ENCODE measurements at places on chromosomes 5 and 9. TPM values are rescaled to one million over a fixed set of nuclear protein-coding genes. Genes with fewer than 3 reads are reported as not detected.

The GABRA1 gene
- polyA plus RNA-seq = not detected

The TNFSF15 gene
- polyA plus RNA-seq = 8.1 TPM

The PRDM12 gene
- polyA plus RNA-seq = not detected

The CTXN3 gene
- polyA plus RNA-seq = not detected

The SLC6A19 gene
- 83.3 TPM for polyA plus RNA-seq

The SLC36A3 gene
- polyA plus RNA-seq = not detected

The GPR151 gene
- not detected for polyA plus RNA-seq

The COMMD10 gene
- 65.6 TPM for polyA plus RNA-seq

The S1PR3 gene
- 59.5 TPM for polyA plus RNA-seq

The OR1Q1 gene
- not detected for polyA plus RNA-seq

The CDKN2B-AS1 gene
- polyA plus RNA-seq = not detected

The TCF7 gene
- 11.5 TPM for polyA plus RNA-seq

The CYSRT1 gene
- 12.8 TPM for polyA plus RNA-seq

DNA sequence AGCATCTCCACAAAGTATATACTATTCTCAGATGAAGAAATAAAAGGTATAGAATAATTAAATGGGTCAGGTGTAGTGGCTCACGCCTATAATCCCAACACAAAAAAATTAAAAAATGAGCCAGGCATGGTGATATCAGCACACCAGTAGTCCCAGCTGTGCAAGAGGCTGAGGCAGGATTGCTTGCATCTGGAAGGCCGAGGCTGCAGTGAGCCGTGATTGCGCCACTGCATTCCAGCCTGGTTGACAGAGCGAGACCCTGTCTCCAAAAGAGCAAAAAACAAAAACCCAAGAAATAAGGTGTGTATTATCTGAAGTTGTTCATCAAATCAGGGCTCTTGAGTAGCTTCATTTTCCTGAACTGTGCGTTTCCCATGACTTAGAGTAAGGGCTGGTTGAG, 83.2 kb upstream of the MYO10 start:
- no peak for DNase-seq

- no peak for DNase-seq
These were observed 146.5 kb downstream of the MEF2C start for GRCh38 chr5:88736494-88736893.

DNA sequence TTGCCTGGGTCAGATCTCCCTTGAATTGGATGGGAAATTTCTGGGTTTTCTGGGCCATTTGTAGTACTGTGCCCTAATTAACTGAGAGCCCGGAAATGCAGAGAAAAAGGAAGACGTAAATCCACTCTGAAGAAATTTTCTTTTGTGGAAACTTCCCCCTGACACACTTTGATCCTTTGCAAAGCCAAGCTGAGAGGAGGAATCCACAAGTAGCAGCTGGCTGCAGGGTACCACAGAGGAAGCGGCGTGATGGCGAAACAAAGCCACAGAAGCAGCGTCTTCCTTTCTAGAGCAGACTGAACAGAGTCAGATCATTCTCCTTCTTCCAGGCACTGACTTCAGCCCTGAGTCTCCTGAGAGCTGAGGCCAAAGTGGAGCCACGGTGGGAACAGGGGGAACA, 47.1 kb upstream of the ZNF354A start:
- DNase-seq = no peak

DNA sequence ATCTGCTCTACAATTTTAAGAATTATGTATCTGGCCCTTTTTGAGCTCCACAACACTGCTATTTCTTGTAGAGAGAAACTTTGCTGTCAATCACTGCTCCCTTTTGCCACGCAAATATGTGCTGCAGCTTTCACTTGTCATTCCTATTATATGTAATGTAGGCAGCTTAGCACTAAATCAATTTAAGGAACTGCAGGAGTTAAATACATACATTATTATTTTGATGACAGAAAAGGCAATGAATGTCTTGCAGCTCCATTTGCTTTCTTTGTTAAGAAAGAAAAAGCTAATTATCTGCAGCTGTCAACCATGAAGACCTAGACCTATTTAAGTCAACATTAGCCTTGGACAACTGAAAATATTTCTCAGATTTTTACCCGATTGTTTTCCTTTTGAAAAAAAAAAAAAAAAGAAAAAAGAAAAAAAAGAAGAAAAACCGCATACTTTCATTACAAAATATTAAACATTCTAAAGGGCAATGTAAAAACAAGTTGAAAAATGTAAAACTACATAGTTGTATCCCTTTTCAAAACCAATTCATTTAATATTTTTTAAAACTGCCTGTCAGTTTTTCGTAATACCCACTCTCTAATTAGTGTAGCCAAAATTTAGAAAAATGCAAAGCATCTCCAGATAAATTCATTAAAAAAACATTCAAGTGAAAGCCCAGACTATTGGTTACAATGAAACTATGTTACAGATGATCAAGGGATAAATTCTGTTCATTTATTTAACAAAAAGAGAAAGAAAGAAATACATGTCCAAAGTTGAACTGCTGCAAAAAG, 57.2 kb downstream of the RFX3 start:
- DNase-seq = no peak

DNA sequence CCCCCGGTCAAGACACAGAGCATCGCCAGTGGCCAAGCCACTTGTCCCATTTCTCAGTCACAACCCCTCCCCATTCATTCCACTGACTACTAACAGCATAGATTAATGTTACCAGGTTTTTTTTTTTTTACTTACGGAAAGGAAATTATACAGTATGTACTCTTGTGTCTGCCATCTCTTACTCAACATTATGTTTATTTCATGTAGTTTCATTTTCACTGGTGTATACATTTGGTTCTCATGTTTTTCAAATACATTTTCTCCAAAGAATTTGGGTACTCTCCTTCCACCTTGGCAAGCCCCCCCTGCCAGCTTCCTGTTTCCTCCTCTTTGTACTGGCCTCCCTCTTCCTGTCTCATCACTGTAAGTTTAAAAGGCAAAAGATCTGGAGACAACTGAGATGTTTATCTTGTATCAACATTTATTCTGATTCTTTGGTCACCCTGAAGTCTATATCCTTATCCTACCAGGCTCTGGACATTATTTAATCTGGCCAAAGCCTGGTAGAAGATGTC, 207.3 kb downstream of the SAXO1 start:
- no peak for DNase-seq

DNA sequence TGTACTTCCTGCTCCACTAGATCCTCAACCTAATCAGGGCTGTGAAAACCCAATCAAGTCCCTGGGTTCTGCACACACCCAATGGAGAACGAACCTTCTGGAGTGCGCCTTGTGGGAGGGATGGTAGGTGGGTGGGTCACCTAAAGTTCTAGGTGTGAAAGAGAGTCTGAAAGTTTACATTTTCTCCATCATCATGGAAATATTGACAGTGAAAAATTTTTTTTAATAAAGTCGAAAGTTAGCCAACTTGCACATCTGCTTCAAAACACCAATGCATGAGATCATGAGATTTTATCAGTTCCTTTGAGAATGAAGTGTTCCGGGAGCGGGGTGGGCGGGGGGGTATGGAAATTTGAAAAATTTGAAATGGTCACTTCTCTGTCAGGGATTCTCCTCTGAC, 21.7 kb downstream of the TAF11L14 start:
- no peak for DNase-seq

DNA sequence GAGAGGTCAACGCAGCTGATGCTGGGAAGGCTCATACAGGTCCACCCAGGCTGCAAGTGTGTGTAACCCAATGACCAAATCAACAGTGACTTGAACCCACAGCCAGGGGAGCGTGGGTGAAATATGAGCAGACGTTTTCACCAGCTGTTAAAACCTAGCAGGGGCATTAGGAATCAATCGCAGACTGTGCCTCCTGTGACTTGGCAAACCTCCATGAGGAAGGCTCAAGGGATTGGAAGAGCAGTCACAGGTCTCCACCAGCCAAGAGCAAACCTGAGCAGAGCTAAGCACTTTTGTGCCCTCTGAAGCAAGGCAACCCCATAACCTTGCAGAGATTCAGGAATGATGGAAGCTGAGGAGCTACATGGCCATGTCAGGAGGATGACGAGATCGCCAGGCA, 25.5 kb downstream of the INSYN2B start:
- no peak for DNase-seq

GRCh38 chr9:15131094-15131493, 175.9 kb downstream of the TTC39B start:
- DNase-seq = no peak

DNA sequence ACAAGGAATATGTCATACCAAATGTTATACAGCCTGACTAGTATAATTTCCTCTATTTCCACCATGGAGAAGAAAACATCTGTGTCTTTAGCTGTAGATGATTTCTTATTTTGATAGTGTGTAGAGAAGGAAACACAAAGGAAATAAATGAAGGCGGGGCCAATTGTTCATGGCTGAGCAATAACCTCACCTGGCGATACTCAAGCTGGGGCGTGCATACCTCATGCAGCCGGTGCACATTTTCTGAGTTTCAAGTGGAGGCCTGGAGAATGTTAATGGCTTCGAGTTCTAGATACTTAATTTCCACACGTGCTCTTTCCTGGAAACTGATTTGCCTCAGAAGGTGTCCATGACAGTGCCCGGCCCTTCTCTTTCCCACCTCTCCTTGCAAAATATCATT, 127.4 kb upstream of the TAF11L2 start:
- DNase-seq = no peak

DNA sequence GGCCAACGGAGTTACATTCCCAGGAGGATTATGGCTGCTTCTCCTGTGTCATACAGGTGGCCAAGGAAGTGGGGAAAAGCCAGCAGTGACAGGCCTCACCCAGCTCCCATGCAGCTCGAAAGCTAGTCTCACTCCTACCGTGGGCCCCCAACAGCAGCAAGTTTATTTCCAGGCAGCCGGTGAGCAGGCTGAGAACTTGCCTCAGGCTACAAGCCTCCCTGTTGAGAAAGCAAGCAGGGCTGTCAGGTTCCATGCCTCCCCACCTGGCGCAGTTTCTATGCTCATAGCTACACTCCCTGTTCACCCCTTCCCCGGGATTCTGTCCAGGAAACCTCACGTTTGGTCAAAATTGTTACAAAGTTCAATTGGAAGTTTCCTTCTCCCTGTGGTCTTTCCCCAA, 27.5 kb upstream of the DNAH5 start:
- DNase-seq = no peak

- DNase-seq = no peak
These were observed 6.5 kb upstream of the SYK start for GRCh38 chr9:90795084-90795483.

DNA sequence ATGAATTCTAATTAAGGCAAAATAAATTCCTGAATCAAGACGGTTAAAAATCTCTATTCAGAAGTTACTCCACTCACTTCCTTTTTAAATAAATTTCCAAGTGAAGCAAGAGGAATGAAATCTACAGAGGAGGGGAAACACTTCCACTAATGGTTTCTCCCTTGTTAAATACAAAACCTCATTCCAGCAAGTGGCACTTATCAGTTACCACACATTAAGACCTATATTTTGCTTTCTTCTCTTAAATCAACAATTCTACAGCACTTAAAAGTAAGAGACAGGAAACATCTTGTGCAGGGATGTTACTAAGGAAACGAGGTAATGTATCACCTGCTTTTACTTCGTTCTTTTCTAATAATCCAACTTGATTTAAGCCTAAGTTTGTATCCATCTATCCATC, 172.6 kb downstream of the RAPGEF6 start:
- DNase-seq = no peak

- DNase-seq = no peak
These were observed 542.5 kb downstream of the TLE1 start for GRCh38 chr9:81146684-81147337.

- no peak for DNase-seq
These were observed 117.2 kb downstream of the SPATA31D1 start for GRCh38 chr9:82105729-82106128.

DNA sequence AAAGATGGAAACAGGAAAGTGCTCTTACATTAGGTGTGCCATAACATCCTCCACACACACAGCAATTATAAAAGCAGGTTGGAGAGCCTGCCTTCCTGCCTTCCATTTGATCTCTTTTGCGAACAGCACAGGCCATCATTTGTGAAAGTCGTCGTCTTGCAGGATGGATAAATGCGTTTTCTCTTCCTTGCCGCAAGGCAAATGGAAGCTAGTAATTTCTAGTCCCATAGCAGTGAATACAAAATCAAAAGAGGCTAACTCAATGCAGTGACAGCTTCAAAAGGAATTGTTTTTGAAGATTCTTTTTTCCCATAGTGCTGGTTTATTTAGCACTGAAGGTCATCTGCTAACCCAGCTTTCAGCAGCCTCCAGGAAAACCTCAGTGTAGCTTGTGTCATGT, 178.8 kb downstream of the GIN1 start:
- no peak for DNase-seq

- no peak for DNase-seq
These were observed 211.3 kb upstream of the IRX4 start for GRCh38 chr5:2093859-2094615.

DNA sequence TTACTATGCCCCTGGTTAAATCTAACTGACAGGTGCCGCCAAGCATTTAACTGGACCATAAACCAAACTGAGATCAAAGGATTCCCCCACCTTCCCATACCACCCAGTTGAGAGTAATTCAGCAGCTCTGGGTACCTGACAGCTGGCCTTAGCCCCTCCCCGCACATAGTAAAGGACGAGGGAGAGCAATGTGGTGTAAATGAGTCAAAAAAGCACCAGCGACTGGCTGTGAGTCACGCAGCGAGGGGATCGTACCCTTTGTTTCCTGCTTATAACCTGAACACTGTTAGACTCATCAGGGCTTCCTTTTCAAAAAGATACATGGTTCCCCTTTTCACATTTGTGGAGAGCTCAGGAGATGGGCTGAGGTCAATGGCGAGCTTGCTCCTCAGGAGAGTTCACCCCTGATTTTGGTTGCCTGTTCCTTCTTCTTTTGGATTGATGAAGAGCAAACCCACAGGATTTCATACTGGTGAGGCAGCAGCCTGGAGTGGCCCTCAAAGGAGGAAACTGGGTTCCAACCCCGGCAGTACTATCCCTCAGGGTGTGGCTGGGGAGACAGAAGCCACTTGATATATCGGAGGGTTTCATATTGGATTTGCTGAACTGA, 71.5 kb downstream of the ANKRD33B start:
- no peak for DNase-seq

DNA sequence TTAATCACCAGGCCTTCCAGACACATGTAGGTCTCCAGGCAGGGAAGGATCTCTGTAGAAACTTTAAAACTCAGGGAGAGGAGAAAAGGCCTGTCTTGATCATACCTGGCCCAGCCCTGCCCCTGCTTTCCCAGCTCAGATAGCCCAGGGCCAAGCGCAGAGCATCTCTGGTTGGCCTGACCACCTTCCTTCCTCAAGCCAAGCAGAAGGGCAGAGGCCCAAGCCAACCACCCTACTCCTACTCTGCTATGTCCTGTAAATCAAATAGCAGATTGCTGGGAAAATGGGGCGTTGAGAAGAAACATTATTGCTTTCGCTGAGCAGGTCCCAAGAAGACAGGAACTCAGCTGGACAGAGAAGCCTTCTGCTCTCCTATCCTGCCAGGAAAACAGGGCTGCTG, 14.3 kb downstream of the ENHO start:
- DNase-seq = no peak

DNA sequence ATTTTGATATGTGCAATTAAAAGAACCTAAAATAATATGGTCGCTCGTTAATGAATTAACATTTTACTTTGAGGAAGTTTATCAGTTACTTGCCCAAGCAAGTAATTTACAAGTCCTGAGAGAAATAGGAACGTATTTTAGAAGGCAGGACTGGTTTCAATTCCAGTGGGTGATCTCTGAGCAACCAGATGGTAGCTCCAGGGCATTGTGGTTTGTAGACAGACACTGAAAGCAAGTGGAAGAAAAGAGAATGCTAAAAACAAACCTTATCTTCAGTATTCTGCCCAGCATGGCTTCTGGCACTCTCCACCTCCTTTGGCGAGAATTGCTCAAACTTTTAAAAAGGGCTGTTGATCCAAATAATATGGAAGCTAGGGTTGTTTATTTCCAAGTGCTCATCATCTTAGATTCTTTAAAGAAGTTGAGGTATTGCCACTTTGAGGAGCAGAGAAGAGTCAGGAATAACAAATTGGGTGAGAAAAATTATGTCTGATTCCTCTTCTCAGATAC, 31.8 kb upstream of the ERAP2 start:
- DNase-seq = no peak
